ENCODE measurements at places on chromosomes 11 and 22. TPM values are rescaled to one million over a fixed set of nuclear protein-coding genes. Genes with fewer than 3 reads are reported as not detected.

The PDHX gene
- 46.0 TPM for total RNA-seq

GRCh38 chr11:72609045-72609444, 65.2 kb downstream of the PDE2A start:
- DNase-seq, result no peak
- H3K36me3 ChIP-seq, result no peaks in the 10 kb centered on the region
- H3K27me3 ChIP-seq, result peaks cover 59% of the 10 kb centered on the region
- no peaks in the 10 kb centered on the region for H3K4me1 ChIP-seq

- H3K4me3 ChIP-seq, result no peak overlapping the region
- no peak overlapping the region for H3K27ac ChIP-seq
- peaks cover 11% of the 10 kb centered on the region for H3K4me1 ChIP-seq
Measured at GRCh38 chr11:86565388-86565787, 107.0 kb downstream of the ME3 start.

DNA sequence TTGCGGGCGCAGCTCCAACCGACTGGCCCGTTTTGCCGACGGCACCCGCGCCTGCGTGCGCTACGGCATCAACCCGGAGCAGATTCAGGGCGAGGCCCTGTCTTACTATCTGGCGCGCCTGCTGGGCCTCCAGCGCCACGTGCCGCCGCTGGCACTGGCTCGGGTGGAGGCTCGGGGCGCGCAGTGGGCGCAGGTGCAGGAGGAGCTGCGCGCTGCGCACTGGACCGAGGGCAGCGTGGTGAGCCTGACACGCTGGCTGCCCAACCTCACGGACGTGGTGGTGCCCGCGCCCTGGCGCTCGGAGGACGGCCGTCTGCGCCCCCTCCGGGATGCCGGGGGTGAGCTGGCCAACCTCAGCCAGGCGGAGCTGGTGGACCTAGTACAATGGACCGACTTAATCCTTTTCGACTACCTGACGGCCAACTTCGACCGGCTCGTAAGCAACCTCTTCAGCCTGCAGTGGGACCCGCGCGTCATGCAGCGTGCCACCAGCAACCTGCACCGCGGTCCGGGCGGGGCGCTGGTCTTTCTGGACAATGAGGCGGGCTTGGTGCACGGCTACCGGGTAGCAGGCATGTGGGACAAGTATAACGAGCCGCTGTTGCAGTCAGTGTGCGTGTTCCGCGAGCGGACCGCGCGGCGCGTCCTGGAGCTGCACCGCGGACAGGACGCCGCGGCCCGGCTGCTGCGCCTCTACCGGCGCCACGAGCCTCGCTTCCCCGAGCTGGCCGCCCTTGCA, 1.0 kb downstream of the FJX1 start:
- peaks cover 19% of the 10 kb centered on the region for H3K27me3 ChIP-seq
- no peak overlapping the region for H3K27ac ChIP-seq

DNA sequence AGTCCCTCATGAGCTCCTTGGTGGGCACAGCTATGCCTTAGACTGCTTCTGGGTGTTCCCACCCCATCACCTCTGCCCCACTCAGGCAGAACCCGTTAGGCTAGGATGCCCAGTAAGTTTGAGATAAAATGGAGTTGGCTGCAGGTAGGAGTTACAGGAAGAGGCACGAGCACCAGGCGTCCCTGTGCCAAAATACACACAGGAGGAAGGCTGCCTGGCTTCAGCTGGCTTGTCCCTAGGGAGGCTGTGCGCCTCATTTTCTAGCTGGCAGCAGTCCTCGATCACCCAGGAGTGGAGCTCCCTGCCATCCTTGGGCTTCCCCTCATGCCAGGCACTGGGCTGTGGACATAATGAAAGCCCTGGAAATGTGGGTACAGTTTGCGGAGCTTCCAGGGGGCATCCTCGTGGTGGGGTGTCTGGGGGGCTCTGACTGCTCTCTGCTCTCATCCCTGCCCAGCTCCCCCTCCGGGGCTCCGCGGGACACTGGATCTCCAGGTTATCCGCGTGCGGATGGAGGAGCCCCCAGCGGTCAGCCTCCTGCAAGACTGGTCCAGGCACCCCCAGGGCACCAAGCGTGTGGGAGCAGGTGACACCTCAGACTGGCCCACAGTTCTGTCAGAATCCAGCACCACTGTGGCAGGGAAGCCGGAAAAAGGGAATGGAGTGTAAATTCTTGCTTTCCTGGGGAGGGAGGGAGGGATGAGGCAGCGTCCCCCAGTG, 12.3 kb upstream of the MARK2 start:
- H3K4me3 ChIP-seq, result no peak overlapping the region
- H3K27ac ChIP-seq, result no peak overlapping the region
- DNase-seq, result no peak
- H3K4me1 ChIP-seq, result no peaks in the 10 kb centered on the region

Data from type B pancreatic cell (in vitro differentiated cells).